Colonic mucosa (tissue), 4 donors: ENCODE measurements at places on chromosomes 7 and 10. TPM values are rescaled to one million over a fixed set of nuclear protein-coding genes. Genes with fewer than 3 reads are reported as not detected.

DNA sequence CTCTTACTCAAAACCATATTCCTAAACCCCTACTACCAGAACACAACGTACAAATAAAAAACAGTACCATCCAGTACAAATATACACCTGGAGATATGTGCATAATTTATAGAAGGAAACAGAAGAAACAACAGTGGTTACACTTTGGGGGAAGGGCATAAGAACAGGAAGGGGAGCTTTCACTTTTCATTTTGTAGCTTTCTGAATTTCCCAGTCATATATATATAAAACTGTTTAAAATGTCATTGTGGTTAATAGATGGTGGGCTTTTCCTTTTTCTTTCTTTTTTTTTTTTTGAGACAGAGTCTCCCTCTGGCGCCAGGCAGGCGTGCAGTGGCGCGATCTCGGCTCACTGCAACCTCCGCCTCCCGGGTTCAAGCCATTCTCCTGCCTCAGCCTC, 47.2 kb downstream of the MALSU1 start:
- no peaks in the 10 kb centered on the region for H3K36me3 ChIP-seq
- H3K4me1 ChIP-seq, result no peaks in the 10 kb centered on the region

- H3K36me3 ChIP-seq, result no peaks in the 10 kb centered on the region
- no peaks in the 10 kb centered on the region for H3K27me3 ChIP-seq
- DNase-seq, result no peak
- peak overlapping the region; percentile 97 for H3K27ac ChIP-seq
These were observed 1.3 kb downstream of the ZNF775 start for GRCh38 chr7:150380463-150380862.

SPDYE9 gene
- total RNA-seq, result not detected

- H3K27ac ChIP-seq, result no peak overlapping the region
- DNase-seq, result no peak
- no peak overlapping the region for H3K4me3 ChIP-seq
- H3K27me3 ChIP-seq, result no peaks in the 10 kb centered on the region
- H3K4me1 ChIP-seq, result no peaks in the 10 kb centered on the region
- H3K36me3 ChIP-seq, result no peaks in the 10 kb centered on the region
These were observed 162.0 kb downstream of the KLF6 start for GRCh38 chr10:3622845-3623621.

CHN2 gene
- total RNA-seq, result 12.8 TPM

GRCh38 chr7:54961391-54961790, 57.4 kb upstream of the EGFR start:
- no peaks in the 10 kb centered on the region for H3K27me3 ChIP-seq
- no peak overlapping the region for H3K27ac ChIP-seq
- H3K4me3 ChIP-seq, result no peak overlapping the region
- no peak for DNase-seq
- no peaks in the 10 kb centered on the region for H3K36me3 ChIP-seq
- H3K4me1 ChIP-seq, result no peaks in the 10 kb centered on the region

GRCh38 chr7:30713392-30713791, 31.1 kb upstream of the CRHR2 start:
- H3K27ac ChIP-seq, result no peak overlapping the region
- DNase-seq, result no peak
- no peaks in the 10 kb centered on the region for H3K27me3 ChIP-seq
- no peaks in the 10 kb centered on the region for H3K36me3 ChIP-seq
- H3K4me3 ChIP-seq, result no peak overlapping the region
- H3K4me1 ChIP-seq, result no peaks in the 10 kb centered on the region

DNA sequence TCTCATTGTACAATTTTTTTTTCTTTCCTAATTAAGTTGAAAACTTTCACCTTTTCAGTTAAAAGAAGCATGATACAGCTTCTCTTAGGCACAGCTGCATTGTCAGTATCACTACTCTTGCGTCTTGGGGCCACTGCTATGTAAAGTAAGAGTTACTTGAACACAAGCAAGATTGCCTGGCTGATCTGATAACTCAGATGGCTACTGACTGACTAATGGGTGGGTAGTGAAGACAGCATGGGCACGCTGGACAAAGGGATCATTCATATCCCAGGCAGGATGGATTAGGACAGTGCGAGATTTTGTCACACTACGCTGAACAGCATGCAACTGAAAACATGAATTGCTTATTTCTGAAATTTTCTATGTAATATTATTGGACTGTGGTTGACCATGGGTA, 11.6 kb upstream of the ADAMTS14 start:
- H3K4me1 ChIP-seq, result no peaks in the 10 kb centered on the region
- no peak for DNase-seq
- no peaks in the 10 kb centered on the region for H3K36me3 ChIP-seq
- no peak overlapping the region for H3K27ac ChIP-seq
- H3K27me3 ChIP-seq, result no peaks in the 10 kb centered on the region

GRCh38 chr10:14623931-14624330, 150.8 kb downstream of the FAM107B start:
- no peaks in the 10 kb centered on the region for H3K27me3 ChIP-seq
- no peaks in the 10 kb centered on the region for H3K36me3 ChIP-seq
- DNase-seq, result no peak
- H3K4me3 ChIP-seq, result no peak overlapping the region
- no peak overlapping the region for H3K27ac ChIP-seq
